Nucleus accumbens (tissue), 56 donors: ENCODE measurements at places on chromosomes 1 and 21.

GRCh38 chr1:176211396-176212165, 4.5 kb upstream of the COP1 start:
- no peak for DNase-seq

GRCh38 chr1:236576004-236576403, 28.3 kb downstream of the HEATR1 start:
- DNase-seq = no peak

DNA sequence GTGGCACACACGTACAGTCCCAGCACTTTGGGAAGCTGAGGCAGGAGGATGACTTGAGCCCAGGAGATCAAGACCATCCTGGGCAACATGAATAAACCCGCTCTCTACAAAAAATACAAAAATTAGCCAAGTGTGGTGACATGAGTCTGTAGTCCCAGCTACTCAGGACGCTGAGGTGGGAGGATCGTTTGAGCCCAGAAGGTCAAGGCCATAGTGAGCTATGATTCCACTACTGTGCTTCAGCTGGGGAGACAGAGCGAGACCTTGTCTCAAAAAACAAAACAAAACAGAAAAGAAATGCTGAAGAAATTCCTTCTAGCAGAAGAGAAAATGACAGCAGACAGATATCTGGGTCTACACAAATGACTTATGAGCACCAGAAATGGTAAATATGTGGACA, 10.3 kb downstream of the ALDH9A1 start:
- DNase-seq = no peak

GRCh38 chr1:68332041-68332440, 99.7 kb upstream of the WLS start:
- no peak for DNase-seq

GRCh38 chr1:164716992-164717703, 158.2 kb downstream of the PBX1 start:
- no peak for DNase-seq

GRCh38 chr1:30746212-30747032, 11.2 kb downstream of the LAPTM5 start:
- DNase-seq = no peak
